ENCODE measurements at places on chromosomes 16 and 17.

DNA sequence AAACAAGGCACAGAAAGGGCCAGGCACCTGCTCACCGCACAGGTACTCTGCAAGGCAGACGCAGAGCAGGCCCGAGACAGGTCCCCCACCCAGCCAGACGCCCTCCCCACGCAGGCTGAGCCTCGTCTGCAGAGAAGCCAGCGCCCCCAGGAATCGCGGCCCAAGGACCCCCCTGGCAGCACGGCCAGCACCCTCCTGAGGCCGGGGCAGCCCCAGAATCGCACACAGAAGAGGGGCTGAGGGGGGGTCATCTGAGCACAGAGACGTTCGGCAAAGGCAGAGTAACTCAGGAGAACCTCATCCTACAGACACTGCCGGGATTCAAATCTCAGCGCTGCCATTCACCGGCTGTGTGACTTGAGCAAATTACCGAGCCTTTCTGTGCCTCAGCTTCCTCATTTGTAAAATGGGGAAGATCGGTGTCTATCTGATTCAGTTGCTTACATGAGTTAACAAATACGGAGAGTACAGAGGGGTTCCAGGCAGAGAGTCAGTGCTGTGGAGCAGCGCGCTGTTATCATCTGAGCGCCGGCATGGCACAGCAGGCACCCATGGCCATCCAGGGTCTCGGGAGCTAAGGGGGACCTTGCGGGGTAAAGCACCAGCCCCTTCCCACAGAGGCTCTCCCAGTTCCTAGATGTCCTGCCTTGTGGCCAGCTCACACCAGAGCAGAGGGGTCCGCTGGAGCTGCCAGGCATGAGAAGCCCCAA, 10.4 kb downstream of the EMC6 start:
- DNase-seq = no peak

GRCh38 chr17:8359769-8360168, 16.7 kb downstream of the KRABD2 start:
- no peak for DNase-seq

DNA sequence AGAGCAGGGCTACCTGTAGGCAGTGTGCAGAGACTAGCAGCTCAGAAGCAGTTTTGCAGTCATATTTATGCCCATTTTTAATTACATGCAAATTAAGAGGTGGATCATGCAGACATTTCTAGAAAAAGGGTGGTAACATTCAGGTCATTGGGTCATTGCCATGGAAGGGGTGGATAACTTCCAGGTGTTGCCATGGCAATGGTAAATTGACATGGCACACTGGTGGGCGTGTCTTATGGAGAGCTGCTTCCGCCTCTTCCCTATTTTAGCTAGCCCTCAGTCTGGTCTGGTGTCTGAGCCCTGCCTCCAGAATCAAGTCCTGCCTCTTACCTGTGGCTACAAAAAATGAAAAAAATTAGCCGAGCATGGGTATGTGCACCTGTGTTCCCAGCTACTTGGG, 2.8 kb upstream of the DNAI2 start:
- DNase-seq = no peak

GRCh38 chr17:8708025-8708461, 36.6 kb downstream of the CCDC42 start:
- no peak for DNase-seq

DNA sequence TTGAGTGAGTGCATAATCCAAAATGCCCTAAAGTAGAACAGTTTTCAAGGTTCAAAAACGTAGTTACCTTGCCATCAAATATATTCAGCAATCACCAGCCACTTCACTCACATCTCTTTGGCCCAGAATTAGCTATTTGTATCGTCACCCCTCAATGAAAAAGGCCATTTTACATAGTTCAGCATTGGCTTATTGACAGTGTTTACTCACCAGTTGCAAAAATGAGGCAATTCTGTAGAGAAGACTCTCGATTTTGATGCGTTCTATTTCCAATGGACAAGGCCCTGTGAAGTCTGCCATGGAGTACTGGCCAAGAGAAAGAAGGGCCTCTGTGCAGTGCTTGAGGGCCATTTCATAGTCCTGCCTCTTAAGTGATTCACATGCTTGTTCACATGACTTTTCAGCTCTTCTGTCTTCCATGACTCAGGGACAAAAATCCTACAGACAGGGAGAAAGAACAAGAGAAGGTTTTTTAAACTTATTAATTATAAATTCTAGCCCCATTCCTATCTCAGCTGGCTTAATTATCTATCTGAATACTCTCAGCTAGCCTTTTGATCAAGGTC, 26.5 kb downstream of the HELZ start:
- DNase-seq = no peak

DNA sequence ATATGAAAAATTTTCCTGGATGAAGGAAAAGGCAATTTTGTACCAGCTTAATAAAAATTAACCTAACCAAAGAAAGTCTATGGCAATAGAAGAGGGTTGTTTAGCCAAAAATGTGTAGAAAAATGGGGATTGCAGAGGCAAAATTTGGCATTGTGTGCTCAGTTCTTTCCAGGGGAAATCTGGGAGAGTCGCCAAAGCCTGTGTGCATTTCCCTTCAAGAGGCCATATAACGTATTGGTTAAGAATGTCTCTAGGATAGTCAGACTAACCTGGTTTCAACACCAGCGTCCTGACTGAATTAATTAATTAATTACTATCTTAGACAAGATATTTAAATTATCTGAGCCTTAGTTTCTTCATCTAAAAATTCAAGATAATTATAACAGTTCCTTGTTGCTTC, 44.8 kb upstream of the HLF start:
- no peak for DNase-seq

- DNase-seq = no peak
Observed at GRCh38 chr17:42389135-42389417, 834 bp upstream of the STAT3 start.

- DNase-seq = no peak
Observed at GRCh38 chr17:78933025-78933958, 8.1 kb upstream of the TIMP2 start.

DNA sequence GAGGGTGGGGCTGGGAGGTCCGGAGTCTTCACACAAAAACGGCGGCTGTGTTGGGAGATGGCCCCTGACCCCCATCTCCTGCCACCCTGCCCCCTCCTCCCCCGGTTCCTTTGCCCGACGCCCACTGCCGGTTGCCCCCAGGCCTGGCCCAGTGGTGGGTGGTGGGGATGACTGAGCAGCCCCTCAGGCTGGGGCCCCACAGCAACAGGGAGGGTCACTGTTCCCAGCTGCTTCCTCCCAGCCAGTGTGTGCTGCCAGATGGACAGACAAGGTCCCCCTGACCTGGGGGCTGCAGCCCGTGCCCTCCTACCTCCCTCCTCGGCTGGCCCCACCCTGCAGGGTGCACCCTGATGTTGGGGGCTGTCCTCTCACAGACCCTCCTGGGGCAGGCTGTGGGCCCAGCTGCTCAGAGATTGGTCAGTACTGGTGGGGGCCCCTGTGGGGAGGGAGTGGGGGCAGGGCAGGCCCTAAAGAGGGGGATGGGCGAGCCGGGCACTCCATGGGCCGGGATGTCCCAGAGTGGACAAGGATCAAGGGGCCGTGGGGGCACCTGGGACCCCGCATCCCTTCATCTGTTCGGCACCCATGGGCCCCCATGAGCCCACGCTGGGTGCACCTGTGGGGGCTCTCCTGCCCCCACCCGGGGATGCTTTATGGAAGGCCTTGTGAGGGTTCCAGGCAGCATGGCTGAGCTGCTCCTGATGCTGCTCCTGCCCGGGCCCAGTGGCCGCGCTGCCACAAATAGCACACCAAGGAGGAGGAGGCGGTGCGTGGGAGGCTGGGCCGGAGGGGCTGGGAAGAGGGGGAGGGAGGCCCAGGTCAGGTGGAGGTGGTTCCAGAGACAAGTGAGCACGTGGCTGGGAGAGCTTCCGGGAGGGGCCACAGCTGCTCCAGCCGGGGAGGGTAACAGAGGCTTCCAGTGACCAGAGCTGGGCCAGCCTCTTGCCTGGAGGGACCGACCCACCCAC, 5.1 kb downstream of the C1QTNF8 start:
- DNase-seq = no peak

Data from stimulated activated CD8-positive, alpha-beta memory T cell treated with anti-CD3 and anti-CD28 coated beads, Interleukin-4, amount 100 ng/mL, for 4 hours (primary cell).